Endodermal cell (in vitro differentiated cells): ENCODE measurements at places on chromosomes 6 and 20. TPM values are rescaled to one million over a fixed set of nuclear protein-coding genes. Genes with fewer than 3 reads are reported as not detected.

PRSS35 gene
- total RNA-seq = 3.8 to 4.6 TPM (median 4.5 TPM) in 3 replicates

DOP1A gene
- total RNA-seq = 28.1 to 36.0 TPM (median 32.4 TPM) in 3 replicates

SLCO4A1 gene
- 1.6 to 4.2 TPM (median 2.9 TPM) in 3 replicates for total RNA-seq

AIF1 gene
- 0.70 and 1.6 TPM in 2 replicates for total RNA-seq

TGM3 gene
- 0.31 to 0.50 TPM (median 0.38 TPM) in 3 replicates for total RNA-seq

RHAG gene
- total RNA-seq = not detected in 2 replicates

GPLD1 gene
- 4.7 to 7.9 TPM (median 7.5 TPM) in 3 replicates for total RNA-seq

PTCHD4 gene
- total RNA-seq = 0.42 and 0.50 TPM in 2 replicates

FERMT1 gene
- 2.9 and 3.5 TPM in 2 replicates for total RNA-seq

ITCH gene
- 72.4 and 84.4 TPM in 2 replicates for total RNA-seq

TNFRSF6B gene
- total RNA-seq = not detected in 3 replicates

E2F3 gene
- 24.7 to 38.8 TPM (median 38.2 TPM) in 3 replicates for total RNA-seq

ARMC2 gene
- 6.4 to 9.0 TPM (median 8.3 TPM) in 3 replicates for total RNA-seq

RFX6 gene
- total RNA-seq = 0.66 to 1.2 TPM (median 1.2 TPM) in 3 replicates

ZDHHC14 gene
- total RNA-seq = 2.3 and 3.5 TPM in 2 replicates

HLA-DRA gene
- 0.27 TPM in 1 of 2 replicates, not detected in the other for total RNA-seq

AURKA gene
- total RNA-seq = 56.3 and 58.0 TPM in 2 replicates

ERMARD gene
- total RNA-seq = 12.4 and 14.4 TPM in 2 replicates

STMND1 gene
- total RNA-seq = 0.18 TPM in 1 of 3 replicates, not detected in the others

ZNF217 gene
- 123 and 127 TPM in 2 replicates for total RNA-seq

TREML2 gene
- total RNA-seq = not detected in 3 replicates

CCN5 gene
- total RNA-seq = not detected in 3 replicates

ACAT2 gene
- 146 and 147 TPM in 2 replicates for total RNA-seq

CABLES2 gene
- 10.4 and 10.5 TPM in 2 replicates for total RNA-seq

DPPA5 gene
- not detected in 3 replicates for total RNA-seq

GINS1 gene
- 14.1 to 54.5 TPM (median 48.6 TPM) in 3 replicates for total RNA-seq

CTCFL gene
- 0.18 and 0.33 TPM in 2 replicates for total RNA-seq

ABHD16B gene
- not detected in 2 replicates for total RNA-seq

RXRB gene
- total RNA-seq = 23.5 and 24.8 TPM in 2 replicates

SLC17A9 gene
- total RNA-seq = 8.7 and 8.9 TPM in 2 replicates

AMD1 gene
- total RNA-seq = 34.4 to 75.4 TPM (median 71.8 TPM) in 3 replicates

CYP24A1 gene
- 0.13 TPM in 1 of 2 replicates, not detected in the other for total RNA-seq

DZANK1 gene
- total RNA-seq = 5.1 to 16.6 TPM (median 14.8 TPM) in 3 replicates

TNXB gene
- total RNA-seq = 4.9 to 9.3 TPM (median 7.2 TPM) in 3 replicates

KHDRBS2 gene
- 7.2 and 11.4 TPM in 2 replicates for total RNA-seq

MAN1A1 gene
- 41.6 and 43.7 TPM in 2 replicates for total RNA-seq

KDM1B gene
- total RNA-seq = 7.1 to 7.9 TPM (median 7.7 TPM) in 3 replicates

ADGB gene
- total RNA-seq = 0.37 TPM in 1 of 2 replicates, not detected in the other
